SK-N-SH treated with all-trans-retinoic acid at 6 μM for 48 hours (cell line): ENCODE measurements at places on chromosomes 12 and 14.

- ATAC-seq = no peak
Measured at GRCh38 chr12:100758083-100758482, 36.5 kb upstream of the ANO4 start.

- no peak for ATAC-seq
Measured at GRCh38 chr14:89616852-89617341, 199.9 kb upstream of the FOXN3 start.

- no peak for ATAC-seq
Measured at GRCh38 chr14:98724734-98725133, 547.3 kb downstream of the BCL11B start.

DNA sequence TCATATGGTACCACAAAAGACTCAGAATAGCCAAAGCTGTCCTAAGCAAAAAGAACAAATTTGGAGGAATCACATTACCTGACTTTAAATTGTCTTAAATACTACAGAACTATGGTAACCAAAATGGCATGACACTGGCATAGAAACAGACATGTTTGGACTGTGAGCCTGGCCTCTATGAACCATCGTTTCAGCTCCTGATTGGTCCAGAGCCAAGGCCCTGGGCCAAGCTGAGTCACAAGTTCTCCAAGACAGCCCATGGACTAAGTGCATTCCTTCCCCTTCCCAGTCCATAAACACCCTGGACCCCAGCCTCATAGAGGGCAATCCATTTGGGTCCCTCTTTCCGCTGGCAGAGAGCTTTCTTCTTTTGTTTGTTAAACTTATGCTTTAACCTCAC lies 12.1 kb upstream of the PRR4 start:
- no peak for ATAC-seq

DNA sequence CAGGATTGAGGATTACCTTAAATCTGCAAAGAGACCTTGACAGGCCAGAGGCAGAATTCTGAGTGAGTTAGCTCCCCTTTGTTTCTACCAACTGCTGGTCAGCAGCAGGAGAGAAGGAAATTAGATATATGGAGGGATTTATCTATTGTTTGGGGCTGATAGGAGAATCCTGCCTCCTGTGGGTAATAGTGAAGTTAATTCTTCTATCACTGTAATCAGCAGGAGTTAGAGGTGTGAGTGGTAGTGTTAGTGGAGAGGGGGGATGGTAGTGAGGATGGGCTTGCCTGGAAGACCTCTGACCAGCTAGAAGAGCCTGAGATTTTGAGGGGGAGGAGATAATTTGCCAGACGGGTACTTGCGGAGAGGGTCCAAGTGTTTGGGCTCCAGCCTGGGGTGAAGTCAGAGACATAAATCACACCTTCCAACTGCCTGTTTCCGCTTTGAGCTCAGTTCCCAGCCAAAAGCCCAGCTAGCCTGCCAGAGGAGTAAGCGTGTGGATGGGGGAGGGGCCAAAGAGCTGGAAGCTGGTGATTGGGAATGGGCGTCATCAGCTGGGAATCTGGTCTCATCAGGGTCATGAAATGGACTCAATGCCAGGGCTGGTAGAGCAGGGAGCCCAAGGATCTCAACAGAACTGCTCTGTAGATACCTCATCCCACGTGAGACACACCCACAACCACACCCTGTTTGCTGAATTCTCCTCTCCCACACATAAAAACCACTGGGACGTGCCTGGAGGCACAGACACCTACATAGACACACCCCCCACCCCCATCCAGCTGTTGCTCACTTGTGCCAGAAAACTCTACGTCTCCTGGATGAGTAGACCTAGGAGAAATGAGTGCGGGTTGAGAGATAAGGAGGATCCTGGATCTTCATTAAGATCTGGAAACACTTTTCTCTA lies 13.1 kb upstream of the ITGA5 start:
- no peak; the same call in 1 of the 3 replicates for ATAC-seq

- no peak for ATAC-seq
Measured at GRCh38 chr14:92549105-92549858, 35.7 kb downstream of the RIN3 start.

DNA sequence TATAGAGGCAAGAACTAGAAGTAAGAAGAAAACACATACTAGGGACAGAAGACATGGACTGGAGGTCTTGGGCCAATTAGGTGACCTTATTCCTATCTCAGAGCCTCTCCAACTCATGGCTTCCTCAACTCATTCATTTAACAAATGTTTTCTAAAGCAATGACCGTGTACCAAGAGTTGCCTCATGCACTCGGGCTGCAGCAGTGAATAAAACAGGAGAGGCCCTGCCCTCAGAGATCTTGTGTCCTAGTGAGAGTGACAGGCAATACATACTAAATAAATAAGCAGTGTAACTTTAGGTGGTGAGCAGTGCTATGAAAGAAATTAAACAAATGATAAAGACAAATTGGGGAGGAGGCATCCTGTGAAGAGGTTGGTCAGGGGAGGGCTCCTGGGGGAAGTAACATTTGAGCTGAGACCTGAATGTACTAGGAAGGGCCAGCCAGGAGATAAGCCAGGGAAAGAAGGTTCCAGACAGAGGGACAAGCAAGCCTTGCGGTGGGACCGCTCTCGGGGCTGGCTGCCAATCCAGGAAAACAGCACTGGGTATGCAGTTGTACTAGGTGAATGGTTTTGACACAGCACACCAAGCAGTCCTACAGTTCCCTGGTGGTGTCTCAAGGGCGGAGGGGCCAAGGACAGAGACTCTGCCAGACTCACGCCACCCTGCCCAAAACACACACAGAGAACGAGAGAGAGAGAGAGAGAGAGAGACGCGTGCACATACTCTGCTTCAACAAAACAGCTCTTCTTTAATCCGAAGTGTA lies 1.3 kb downstream of the NINJ2 start:
- no peak for ATAC-seq

GRCh38 chr12:9347328-9348127 lies 139.3 kb upstream of the PZP start:
- ATAC-seq = no peak

GRCh38 chr12:1528791-1529190 lies 65.6 kb downstream of the FBXL14 start:
- ATAC-seq = no peak

DNA sequence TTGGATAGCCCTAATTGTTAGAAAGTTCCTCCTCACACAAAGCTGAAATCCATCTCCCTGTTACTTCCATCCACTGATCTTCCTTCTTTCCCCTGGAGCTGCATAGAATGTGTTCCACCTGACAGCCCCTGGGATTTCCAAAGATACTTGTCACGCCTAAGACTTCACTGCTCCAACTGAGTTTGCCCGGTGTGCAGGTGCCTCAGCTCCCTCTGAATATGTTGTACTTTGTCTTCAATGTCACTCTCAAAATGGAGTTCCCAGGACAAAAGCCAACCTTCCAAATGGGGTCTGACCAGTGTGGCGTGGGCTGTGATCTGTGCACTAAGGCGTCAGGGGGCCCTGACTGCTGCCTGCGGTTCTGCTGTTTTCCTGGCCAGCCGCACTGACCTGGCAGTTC lies 42.8 kb downstream of the CACNA2D4 start:
- ATAC-seq = no peak

GRCh38 chr14:35336494-35337268 lies 44.5 kb downstream of the PSMA6 start:
- no peak for ATAC-seq

DNA sequence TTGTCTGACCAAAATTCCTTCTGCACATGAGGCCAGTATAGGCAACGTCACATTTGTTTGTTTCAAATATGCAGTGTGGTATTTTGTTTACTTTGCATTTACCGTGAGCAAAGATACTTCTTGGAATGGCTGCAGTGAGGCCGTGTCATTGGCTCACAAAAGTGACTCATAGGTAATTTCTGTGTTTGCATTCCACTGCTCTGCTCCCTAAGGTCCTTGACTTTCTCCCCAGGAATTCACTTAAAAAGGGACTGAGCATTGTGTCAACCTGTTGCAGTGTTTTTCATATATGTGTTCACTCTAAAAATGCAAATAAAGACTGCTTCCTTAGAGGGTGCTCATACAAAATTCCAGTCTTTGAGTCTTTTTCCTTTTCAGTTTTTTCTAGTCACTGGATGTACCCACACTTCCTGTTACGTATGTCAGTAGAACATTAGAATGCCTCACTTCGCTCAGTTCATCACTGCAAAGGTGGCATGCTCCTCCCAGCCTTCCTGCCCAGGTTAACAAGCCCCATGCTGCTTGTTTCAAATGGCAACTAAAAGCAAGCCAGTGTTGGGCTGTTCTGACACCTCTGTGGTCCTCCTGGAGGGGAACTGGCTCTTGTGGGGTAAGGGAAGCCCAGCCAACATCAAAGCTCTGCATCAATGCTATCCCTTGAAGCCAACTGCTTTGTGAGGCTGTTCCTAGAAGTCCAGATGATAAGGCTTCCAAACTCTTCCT lies 9.1 kb downstream of the C12orf76 start:
- peak; percentile 88 for ATAC-seq

DNA sequence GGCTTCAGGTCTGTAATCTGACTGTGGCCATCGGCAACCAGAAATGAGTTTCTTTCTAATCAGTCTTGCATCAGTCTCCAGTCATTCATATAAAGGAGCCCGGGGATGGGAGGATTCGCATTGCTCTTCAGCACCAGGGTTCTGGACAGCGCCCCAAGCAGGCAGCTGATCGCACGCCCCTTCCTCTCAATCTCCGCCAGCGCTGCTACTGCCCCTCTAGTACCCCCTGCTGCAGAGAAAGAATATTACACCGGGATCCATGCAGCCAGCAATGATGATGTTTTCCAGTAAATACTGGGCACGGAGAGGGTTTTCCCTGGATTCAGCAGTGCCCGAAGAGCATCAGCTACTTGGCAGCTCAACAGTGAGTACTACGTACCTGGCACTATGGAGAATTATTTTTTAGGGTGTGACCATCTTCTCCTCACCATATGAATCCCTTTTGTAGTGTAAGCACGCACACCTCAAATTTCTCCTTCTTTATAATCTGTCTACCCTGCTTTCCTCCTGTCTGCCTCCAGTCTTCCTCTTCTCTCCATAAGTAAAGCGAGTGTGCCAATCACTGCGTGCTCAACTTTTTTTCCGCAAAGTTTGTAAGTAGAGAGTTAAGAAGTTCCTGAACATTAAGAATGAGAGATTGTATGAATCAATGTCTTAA lies at the start of gene TPH2:
Gene TPH2, plus strand, starts transcription at position 118 of the 658 bp plus-strand sequence. Its CDS starts 142 bp downstream, at position 260.
- ATAC-seq = peak; percentile 90
